ENCODE measurements at places on chromosomes 1 and 21.

DNA sequence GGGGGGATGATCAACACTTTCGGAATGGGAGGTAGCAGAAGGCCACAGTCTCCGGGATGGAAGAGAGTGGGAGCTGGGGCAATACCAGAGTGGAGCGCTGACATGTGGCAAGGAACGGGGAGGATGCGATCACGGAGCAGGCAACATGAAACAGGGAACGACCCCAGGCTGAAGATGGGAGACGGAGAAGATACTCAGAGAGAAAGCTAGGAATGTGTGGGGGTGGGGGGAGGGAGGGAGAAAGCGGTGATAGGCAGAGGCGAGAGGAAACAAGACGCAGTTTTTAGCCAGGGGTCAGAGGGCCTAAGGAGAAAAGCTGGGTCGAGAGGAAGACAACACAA lies 577 bp downstream of the RAB3GAP2 start:
- no peak for DNase-seq

DNA sequence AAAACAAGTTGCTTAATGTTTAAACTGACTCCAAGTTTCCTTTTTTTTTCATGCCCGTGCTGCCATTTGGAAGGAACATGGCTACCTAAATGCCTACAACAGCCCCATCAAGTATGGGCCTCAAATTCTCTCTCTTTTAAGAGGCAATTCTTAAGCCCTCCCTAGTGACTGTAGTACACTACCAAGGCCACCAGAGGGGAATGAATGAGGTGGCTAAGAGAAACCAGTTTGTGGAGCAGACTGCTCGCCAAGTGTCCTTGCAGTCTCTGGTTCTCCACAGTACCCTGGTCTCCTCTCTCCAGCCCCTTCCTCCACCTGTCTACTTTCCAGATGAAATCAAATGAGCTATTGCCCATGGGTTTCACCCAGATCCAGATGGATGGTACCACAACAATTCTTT lies 1809.6 kb downstream of the BRINP3 start:
- DNase-seq, result no peak

DNA sequence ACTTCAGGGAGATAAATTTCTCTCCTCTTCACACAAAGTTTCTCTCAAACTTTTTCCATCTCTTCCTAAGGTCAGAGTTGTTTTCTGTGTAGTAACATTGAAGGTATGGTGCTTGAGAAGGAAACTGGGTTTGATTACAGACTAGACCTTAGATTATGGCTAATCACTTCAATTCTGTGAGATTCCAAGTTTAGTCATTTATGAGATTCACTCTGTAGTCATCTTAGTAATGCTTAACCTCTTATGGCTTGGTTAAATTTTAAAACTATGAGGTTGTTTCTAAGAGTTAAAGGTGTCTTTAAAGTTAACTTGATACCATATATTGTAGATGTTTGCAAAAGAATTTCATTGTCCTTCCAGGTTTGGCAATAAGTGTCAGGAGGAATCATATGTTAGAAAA lies 1092.2 kb downstream of the KCNT2 start:
- no peak for DNase-seq

DNA sequence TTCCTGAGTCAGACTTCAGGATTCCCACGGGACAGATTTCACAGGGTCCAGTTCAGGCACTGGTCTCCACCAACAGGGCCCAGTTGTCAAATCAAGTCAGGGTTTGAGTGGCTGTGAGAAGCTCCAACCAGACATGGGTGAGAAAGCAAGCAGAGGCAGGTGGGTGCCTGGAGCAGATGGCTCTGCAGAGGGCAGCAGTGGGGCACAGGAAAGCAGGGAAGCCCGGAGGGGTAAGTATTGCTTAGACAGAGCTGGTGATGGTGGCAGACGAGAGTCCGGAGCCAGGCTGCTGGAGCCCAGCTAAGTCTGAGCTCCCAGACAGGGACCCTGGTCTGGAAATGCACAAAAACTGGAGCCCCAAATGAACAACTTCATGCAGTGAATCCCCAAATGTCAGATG lies 40.4 kb downstream of the RIMS3 start:
- peak; percentile 36 for DNase-seq

DNA sequence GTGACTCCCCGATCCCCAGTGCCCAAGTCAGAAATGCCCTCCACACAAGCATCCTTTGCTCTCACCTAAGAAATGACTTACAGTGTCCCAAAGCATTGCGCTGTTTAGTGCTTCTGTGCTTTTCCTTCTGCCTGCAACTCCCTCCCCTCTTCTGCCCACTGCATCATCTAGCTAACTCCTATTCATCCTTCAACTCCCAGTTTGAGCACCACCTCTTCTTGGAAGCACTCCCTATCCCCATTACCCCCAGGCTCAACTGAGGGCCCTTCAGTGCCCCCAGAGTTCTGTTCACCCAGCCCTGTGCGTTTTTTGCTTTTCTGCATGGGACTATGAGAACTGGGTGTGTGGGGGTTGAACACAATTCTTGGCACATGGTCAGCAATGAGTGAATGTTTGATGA lies 10.0 kb downstream of the KCNQ4 start:
- no peak for DNase-seq

- no peak for DNase-seq
These were observed 53.3 kb downstream of the OLFML3 start for GRCh38 chr1:114032271-114033215.

DNA sequence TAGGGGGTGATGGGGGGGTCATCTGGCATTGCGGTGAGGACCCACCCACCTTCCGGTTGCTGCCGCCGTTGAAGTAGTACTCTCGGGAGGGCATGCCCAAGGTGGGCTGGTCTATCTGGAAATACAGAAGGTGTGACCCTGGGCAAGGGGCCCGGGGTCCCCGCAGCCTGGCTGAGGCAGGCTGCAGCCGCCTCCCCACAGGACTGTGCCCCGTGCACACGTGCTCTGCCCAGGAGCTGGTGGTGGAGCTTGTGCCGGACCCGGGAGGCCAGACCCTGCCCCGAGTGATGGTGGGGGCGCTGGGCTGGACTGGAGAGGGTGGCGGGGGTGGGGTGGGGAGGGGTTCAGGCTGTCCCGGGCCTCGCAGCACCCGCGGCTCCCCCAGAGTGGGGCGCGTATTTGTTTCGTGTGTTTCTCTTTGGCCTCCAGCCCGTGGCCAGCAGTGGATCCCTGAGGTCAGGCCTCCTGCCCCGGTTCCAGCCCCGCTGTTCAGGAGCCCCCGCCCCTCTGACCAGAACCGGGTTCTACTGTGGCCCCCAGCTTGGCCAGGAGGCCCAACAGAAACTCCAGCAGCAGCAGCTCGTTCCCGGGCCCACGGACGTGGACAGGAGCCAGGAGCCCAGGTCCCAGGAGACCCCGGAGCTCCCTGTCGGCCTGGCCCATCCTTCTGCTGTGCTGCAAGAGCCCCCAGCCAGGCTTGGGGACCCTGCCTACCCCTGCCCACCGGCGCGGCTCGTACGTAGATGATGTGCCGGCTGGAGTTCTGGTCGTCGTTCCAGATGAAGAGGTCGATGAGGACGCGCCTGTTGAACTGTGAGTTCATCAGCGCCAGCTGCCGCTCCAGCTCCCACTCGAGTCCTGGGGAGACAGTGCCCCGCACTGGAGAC lies 19.2 kb downstream of the PRXL2B start:
- DNase-seq, result no peak

GRCh38 chr1:119556423-119556822 lies 49.4 kb downstream of the HSD3B1 start:
- DNase-seq, result no peak

DNA sequence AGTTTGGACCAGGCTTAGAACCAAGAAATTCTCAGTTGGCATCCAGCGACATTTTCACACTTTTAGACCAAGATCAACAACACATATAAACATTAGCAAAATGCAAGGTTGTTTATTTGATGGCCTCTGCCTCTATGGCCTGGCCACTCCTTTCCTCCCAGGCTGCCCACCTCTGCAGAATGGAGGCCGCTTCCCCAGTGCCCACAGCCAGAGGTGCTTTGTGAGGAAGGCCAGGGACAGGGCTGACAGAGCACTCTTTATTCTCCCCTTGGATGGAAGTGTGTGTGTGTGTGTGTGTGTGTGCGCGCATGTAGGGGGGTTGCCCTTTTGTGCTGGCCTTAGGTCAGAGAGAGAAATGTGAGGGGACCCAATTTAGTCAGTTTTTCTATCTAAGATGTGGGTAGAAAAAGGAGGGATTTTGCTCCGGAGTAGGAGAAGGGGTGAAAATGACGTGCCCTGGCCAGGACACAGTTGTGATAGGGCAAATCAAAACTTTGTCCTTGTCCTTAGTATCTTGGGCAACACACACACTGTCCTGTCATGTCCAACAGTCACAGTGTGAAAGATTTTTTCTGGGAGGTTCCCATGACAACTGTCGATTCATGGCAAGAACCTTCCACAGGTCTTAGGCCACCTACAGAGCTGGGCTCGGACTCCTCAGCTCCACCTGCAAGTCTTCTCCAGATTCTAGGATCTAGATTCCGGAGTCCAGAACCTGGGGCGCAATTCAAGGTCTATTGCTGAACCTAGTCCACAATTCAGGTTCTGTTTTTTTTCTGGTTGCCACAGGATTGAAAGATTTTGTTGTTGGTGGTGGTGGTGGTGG lies 104.9 kb upstream of the SLC2A1 start:
- DNase-seq, result no peak

GRCh38 chr1:36128126-36128904 lies 3.3 kb upstream of the COL8A2 start:
- DNase-seq, result no peak

- no peak for DNase-seq
These were observed 522.7 kb downstream of the PLPP3 start for GRCh38 chr1:56056438-56057287.

DNA sequence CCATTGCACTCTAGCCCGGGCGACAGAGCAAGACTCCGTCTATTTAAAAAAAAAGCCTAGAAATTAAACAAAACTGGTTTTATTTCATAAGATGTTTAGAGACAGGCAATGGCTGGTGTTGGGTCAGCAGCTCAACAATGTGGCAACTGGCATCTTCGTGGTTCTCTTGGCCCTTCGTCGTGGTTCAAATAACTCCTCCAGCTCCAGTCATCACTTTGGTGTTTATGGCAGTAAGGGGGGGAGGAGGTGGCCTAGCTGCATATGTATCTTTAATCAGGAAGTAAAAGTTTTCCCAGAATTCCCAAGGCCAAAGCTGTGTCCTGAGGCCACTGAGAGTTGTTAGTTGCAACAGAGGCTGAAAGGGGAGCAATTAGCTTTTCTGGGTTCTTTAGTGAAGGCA lies 13.0 kb upstream of the LTN1 start:
- no peak for DNase-seq

GRCh38 chr1:241311056-241311746 lies 45.8 kb downstream of the RGS7 start:
- no peak for DNase-seq

GRCh38 chr1:155967341-155968050 lies 10.9 kb downstream of the ARHGEF2 start:
- no peak for DNase-seq

DNA sequence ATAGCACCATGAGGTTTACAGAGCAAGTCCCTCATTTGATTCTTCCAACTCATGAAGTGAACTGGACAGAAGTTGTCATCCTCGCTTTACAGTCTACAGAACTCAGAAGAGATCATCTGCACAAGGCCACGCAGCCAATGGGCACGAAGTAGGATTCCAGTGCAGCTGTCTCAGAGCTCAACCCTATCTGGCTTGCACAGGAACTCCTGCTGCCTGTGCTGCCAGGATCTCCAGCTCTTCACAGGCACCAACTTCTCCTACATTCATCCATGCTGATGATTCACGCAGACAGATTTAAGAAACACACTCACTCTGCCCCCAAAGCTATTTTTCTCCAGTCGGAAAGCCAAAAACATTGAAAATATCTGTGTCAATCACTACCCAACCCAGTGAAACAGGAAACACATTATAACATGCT lies 157.0 kb downstream of the RERE start:
- no peak for DNase-seq

DNA sequence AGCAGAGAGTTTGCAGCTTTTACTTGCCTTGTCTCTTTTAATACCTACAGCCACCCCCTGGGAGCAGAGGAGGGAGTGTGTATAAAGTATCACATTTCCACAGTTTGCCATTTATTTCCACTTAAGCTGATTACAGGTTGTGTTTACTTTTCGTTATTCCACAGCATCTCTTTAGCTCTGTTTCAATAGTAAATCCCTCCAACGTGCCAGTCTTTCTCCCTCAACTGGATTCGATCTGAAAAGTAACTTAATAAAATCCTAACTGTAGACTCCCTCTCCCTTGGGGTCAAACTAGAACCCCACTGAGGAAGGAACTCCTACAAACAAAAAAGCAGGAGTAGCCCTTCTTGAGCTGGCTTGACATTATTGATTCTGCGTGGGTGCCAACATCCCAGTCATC lies 3.1 kb upstream of the FCGR2A start:
- no peak for DNase-seq

DNA sequence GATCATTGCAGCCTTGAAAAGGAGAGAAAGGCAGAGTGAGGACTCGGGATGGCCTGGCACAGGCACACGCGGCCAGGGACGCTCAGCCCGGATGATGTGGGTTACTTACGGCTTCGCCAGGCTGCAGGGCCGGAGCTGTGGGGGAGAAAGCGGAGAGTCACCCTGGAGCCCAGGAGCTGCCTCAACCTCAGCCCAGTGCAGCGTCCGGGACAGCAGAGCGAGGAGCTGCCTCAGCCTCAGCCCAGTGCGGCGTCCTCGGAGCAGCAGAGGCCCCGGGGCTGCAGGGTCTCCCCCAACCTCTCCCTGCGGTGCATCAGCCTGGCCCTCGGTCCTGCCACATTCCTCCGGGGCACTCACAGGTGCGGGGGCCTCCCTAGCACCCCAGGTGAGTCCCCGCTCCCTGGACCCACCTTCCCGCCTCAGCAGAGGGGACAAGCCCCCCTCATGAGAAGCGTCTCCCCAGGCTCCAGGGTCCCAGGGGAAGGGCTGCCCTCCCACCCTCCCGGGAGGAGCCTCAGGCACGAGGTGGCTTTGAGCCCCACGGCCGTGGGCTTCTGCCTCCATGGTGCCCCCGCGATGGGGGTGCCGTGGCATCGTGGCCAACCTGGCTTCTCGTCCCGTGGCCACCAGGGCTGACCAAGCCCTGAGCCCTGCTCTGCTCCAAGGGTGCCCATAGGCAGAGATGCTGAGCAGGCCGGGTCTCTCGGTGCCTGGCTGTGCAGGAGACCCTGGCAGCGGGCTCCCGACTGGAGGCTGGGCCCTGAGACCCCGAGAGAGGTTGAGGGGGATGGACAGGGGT lies 10.5 kb upstream of the RNF223 start:
- no peak for DNase-seq

- no peak for DNase-seq
These were observed 74.2 kb downstream of the KIRREL1 start for GRCh38 chr1:158067662-158068061.

DNA sequence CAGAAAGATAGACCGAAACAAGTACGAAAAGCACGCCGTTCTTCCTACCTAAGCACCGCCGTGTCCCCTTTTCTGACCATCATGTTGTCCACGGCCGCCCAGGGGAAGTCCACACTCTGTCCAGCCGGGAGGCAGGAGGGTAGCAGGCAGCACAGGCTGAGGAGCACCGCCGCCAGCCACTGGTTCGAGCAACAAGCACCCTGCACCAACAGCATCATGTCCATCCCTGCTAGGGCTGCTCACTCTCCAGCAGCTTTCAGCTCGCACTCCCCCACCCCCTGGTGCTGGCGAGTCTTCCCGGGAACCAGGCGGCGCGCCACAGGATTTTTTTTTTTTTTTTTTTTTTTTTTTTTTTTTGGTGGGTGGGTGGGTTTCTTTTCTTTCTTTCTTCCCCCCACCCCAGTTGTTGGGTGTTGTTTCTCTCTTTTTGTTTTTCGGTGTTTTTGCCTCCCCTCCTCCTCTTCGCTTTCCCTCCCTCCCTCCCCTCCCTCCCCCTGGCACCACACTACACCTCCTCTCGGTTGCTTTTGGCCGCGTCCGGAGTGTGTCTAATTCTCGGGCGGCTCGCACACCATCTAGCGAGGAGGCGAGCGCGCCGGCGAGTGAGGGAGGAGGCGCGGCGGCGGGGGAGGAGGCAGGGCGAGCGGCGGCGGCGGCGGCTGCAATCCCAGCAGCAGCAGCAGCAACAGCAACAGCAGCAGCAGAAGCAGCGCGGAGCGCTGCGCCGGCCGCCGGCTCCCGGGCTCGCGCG lies at the start of gene NEGR1:
TSS of gene NEGR1 (minus strand) at position 269 of the 751 bp plus-strand sequence.
- DNase-seq, result peak; percentile 69

Data from activated T-cell treated with anti-CD3 and anti-CD28 coated beads, Interleukin-2, amount 50 U/mL, for 72 hours (primary cell).